ENCODE measurements at places on chromosomes 2 and 18. TPM values are rescaled to one million over a fixed set of nuclear protein-coding genes. Genes with fewer than 3 reads are reported as not detected.

BARD1 gene
- 10.2 TPM for total RNA-seq

ST8SIA3 gene
- not detected for total RNA-seq

ABCB11 gene
- total RNA-seq: not detected

SPP2 gene
- total RNA-seq: not detected

- no peak for DNase-seq
These were observed 84.7 kb downstream of the GATA6 start for GRCh38 chr18:22254088-22254487.

DNA sequence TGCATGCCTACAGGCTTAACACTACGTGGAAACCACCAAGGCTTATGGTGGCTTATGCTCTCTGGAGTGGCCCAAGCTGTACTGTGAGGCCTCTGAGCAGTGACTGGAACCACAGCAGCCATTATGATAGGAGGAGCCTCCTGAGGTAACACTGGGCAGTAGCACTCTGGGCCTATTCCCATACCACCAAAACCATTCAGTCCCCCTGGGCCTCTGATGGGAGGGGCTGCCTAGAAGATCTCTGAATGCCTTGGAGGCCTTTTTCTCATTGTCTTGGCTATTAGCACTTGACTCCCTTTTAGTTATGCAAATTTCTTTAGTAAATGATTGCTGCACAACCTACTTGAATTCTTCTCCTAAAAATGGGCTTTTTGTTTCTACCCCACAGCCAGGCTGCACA, 985.0 kb downstream of the DPP10 start:
- no peak for DNase-seq

DNA sequence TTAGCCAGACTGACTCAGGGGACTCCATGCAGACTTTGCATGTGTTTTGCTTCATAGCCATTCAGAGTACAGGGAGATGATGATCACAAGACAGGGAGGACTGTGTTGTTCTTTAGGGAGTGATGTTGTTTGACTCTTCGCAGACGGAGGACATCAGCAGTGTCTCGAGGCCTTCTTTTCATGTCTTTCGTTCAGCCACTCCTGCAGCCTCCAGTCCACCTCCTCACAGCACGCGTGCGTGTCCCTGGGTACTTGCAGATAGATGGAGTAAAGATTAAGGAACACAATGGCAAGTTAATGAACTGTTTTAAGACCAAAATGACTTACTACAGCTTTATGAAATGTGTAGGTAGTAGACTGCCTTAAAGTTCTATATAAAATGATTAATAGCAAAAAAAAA, 114.7 kb downstream of the MAP4K4 start:
- no peak for DNase-seq

DNA sequence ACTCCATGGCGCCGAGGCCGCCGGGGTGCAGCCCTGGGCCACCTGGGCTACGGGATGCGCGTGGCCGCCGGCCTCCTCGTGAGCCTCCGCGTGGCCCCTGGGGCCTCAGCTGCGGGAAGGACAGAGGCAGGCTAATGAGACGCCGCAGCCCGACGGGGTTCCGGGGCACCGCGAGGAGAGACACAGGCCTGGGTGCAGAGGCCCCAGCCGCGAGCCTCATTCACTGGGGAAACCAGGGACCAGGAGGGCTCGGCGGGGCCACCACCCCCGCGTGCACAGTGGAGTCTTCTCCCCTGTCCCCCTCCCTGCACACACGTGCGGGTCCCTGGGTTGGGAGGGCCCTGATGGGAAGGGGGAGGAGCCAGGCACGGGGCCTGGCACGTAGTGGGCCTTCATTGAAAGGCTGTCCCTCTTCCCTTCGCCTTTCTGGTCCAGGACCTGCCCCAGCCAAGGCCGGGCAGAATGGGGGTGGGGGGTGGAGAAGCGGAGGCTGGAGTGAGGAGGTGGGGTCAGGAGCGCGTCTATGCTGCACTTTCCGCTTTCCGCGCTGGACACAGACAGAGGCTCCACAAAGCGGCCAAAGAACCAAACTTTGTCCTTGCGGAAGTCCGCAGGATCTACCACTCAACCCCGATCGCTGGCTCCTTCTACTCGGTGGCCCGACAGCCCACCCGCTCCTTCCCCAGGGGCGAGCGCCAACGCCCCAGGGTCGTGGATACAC, 9.1 kb downstream of the ALPP start:
- DNase-seq: no peak

DNA sequence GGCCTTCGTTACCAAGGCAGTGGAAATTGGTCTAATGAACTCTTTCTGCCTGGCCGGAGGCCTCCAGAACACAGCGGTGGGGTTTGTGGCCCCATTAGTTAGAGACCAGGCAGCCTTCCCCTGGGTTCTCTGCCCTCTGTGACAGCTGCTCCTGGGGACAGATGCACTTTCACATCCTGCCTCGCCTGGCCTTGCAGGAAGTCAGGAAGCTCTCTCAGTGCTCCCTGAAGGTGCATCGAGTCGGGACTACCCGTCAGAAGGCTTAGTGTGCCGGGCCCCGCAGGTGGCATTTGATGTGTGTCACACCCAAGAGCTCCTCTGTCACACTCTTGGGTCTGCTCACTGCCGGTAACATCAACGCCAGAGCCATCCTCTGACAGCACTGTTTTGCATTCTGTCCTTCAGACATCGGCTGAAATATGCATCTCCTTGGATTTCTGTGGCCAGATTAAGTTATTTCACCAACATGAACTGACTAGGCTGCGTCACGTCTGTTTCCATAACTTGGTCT, 158.3 kb downstream of the LDLRAD4 start:
- DNase-seq: no peak

DNA sequence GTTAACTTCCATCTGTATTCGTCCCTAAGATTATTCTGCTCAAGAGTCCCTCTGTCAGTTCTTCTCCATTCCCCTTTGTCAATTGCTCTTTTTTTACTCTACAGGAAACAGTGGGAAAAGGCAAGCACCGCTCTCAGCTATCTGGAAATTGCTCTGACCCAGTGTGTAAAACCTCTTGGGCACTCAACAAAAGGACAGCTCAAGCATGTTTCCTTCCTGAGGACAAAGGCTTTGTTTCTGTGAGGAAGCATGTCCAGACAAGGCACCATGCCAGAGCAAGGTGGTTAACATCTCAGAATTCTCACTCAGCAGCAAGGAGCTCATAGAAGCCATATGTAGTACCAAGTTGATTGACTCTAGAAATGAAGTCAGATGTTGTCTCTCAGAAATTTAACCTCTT, 735.6 kb downstream of the TSN start:
- DNase-seq: no peak

GRCh38 chr2:109005686-109006204, 16.7 kb upstream of the EDAR start:
- no peak for DNase-seq

DNA sequence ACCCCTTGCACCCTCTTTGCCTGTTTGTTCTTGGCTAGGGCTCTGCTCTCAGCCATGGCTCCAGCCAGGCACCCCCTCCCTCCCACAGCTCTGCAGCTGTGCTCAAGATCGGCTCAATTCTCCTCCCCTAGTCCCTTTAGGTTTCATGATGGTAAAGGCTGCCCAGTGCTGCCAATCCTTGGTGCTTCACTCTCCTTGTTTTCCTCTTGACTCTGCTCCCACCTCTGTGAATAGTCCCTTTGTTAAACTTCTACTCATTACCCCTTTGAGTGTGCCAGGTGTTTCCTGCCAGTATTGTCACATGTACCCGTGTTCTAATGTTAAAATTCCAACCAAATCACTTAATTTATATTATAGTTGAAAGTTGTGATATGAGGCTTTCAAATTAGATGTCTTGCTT, 101.0 kb upstream of the CERS6 start:
- DNase-seq: no peak
